SHP77 treated with DMSO at 0.1 percent for 48 hours (cell line): ENCODE measurements at places on chromosomes 1 and 21.

DNA sequence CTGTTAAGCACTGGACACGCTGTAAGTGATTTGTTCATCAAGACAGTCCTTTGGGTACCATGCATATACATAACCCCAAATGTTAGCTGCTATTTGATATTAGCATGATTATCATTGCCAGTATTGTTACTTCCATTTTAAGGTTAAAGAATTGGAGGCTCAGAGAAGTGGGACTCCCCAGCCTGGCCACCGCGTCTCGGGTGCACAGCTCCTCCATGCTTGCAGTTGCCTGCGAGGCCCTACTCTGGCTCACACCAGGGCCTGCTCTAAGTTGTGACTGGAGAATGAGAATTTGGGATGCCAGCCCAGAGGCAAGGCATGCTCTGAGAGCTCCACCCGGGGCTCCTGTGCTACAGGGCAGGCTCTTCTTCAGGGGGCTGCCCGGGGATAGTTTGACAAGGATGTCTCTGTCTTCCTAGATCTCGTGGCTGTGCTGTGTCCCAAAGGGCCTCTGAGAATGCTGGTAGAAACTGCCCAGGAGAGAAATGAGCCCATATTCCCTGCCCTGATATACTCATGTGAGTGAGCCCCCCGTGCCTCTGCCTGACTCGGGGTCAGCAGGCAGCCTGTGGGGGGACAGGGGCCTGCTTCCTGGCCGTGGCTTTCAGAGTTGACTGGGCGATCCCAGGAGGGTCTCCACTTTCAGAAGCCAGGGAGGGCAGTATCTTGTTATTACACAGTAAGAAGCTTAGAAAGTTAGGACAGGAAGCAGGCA is 19.4 kb downstream of the PSEN2 start:
- DNase-seq = no peak

GRCh38 chr1:78619446-78619802 is 824 bp upstream of the IFI44L start:
- DNase-seq = no peak

GRCh38 chr21:42763581-42764442 is 110.4 kb downstream of the PDE9A start:
- peak; percentile 9 for DNase-seq

GRCh38 chr1:159067699-159068621 is 8.6 kb downstream of the AIM2 start:
- DNase-seq = no peak

- DNase-seq = no peak
These were observed 61.4 kb downstream of the STUM start for GRCh38 chr1:226609836-226610455.

GRCh38 chr1:209790286-209791193 is 6.2 kb upstream of the C1orf74 start:
- no peak for DNase-seq

GRCh38 chr1:93847811-93848288 is 31.2 kb downstream of the DNTTIP2 start:
- peak; percentile 79 for DNase-seq

GRCh38 chr1:221200464-221200863 is 321.2 kb downstream of the HLX start:
- no peak for DNase-seq

DNA sequence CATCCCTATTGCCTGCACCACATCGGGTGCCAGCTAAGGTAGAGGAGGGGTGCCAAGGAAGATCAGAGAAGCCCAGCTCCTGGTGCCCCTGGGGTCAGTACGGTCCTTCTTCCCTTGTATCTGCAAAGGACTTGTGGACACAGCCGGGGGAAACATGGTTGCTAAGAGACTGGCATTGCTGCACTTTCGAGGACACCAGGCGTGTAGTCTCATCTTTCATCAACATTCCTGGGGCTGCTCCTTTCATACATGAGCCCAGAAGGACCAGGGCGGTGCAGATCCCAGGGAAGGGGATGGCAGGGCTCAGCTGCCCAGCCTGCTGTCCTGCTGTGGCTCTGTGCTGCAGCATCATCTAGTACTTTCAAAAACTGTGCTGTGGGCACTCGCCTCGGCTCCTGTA is 61.0 kb downstream of the RUNX1 start:
- DNase-seq = no peak

GRCh38 chr1:226902601-226903000 is 32.2 kb downstream of the PSEN2 start:
- no peak for DNase-seq

DNA sequence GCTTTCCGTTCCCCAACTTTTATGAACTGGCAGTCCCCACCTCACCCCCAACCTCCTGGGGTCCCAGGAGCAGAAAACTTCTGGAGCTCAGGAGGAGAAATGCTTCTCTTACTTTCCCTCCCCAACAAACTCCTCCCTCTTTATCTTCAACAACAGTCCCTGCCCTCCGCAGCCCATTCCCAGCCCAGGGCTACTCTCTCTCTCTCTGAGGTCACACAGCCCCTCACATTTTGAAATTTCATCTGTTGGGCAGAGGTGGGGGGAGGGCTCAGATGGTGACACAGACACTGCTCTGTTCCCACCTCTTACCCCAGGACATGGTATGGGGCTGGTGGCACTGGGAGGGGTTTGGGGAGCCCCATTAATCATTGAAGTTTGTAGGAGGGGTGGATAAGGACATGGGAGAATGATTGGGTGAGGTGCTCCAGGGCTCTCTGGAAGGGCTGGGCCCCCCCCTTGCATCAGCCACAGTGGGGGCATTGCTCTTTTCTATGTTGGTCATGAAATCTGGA is 6.0 kb downstream of the PIK3CD start:
- no peak for DNase-seq

- DNase-seq = no peak
These were observed 13.7 kb upstream of the MEX3A start for GRCh38 chr1:156095906-156096508.

GRCh38 chr1:228902781-228903433 is 167.6 kb downstream of the RHOU start:
- peak; percentile 77 for DNase-seq

DNA sequence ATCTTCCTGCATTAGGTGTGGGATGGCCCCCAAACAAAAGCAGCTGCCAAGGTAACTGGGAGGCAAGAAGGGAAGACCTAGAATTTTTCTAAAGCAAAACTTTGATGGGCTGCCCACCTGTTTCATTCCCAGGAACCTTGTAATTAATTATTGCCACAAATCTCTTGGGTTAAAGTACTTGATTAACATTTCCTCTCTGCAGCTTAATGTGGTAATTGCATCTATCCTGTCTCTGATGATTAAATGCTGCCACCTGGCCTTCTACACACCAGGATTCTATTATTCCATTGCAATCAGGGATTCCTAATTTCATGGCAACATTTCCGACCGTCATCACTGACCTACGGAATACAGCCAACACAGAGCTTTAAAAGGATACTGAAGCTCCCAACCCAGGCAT is 68.3 kb upstream of the RC3H1 start:
- no peak for DNase-seq

DNA sequence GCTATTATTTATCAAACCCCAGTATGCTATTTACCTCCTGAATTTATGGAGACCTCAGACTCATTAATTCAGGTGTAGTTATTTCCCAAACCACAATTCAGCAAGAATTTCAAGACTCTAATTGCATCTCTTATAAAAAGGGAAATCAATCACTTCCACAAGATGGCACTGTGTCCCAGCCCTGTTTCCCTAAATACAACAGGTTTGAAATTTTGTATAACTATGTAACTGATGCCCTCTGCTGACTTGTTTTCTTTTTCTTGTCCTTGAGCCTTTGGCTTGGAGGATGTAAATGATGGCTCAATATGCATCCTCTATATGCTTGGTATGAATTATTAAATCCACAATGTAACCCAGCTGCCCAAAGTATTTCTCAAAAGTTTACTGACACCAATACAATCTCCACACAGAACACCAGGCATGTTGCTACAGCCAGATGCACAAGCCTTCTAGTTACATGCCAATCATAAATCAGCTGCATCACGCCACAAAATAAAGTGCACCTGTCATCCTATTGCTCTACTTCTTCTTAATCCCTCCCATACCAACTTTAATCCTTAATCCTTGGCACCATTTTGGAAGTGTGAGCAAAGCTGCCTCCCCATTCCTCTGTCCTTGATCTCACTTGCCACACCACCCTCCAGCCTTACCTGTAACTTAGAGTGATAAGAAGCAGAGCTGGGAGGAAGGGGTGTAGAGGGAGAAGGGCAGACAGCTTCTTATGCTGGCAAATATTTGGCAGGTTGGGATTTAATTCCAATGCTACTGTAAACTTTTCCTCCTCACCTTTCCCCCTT is 9.0 kb downstream of the C1orf105 start:
- DNase-seq = peak; percentile 70

GRCh38 chr1:70966018-70966638 is 81.5 kb downstream of the PTGER3 start:
- no peak for DNase-seq

- DNase-seq = no peak
These were observed 266.6 kb downstream of the GRIK1 start for GRCh38 chr21:29673096-29673610.

- DNase-seq = no peak
These were observed 11.2 kb upstream of the NTMT2 start for GRCh38 chr1:170134521-170134920.

- peak; percentile 33 for DNase-seq
These were observed at the start of gene AGO4 for GRCh38 chr1:35807614-35808449. TSS of gene AGO4 (plus strand) at chr1:35808016. CDS start at chr1:35808417, 401 bp downstream.

DNA sequence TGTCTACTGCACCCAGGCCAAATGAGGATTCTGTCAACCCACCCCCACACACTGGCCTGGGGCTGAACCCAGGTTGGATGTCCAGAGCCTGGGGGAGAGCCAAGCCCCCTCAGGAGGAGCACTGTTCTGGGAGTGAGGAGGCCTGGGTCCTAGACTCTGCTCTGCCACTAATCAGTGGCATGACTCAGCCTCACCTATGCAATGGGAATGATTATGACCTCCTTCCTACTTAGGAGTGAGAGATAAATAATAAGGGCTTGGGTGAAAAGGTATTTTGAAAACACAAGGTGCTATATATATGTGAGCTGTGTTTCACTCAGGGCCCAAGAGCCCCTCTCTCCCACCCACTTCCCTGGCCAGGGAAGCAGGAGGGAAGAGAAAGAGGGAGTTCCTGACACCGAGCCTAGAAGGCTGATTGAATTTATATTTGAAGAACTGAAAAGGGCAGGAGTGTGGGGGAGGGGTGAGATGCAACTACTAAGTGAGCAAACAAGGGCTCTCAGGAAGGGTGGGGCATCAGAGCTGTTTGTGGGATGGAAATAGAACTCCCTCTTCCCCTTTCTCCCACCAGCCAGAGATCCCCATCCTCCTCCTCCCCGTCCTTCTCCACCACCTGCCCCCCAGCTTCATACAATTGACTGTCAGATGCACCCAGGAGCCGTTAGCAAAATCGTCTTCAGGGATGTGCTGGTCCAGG is 8.2 kb downstream of the IGSF9 start:
- no peak for DNase-seq

- DNase-seq = no peak
These were observed 67.1 kb downstream of the SH3BGR start for GRCh38 chr21:39518847-39519210.

- DNase-seq = no peak
These were observed 236.2 kb upstream of the NRIP1 start for GRCh38 chr21:15301014-15301413.
